ENCODE measurements at places on chromosomes 6 and 20.

- DNase-seq, result no peak
Measured at GRCh38 chr6:39752835-39753724, 27.9 kb upstream of the KIF6 start.

- DNase-seq, result no peak
Measured at GRCh38 chr6:119073307-119074051, 5.0 kb downstream of the FAM184A start.

DNA sequence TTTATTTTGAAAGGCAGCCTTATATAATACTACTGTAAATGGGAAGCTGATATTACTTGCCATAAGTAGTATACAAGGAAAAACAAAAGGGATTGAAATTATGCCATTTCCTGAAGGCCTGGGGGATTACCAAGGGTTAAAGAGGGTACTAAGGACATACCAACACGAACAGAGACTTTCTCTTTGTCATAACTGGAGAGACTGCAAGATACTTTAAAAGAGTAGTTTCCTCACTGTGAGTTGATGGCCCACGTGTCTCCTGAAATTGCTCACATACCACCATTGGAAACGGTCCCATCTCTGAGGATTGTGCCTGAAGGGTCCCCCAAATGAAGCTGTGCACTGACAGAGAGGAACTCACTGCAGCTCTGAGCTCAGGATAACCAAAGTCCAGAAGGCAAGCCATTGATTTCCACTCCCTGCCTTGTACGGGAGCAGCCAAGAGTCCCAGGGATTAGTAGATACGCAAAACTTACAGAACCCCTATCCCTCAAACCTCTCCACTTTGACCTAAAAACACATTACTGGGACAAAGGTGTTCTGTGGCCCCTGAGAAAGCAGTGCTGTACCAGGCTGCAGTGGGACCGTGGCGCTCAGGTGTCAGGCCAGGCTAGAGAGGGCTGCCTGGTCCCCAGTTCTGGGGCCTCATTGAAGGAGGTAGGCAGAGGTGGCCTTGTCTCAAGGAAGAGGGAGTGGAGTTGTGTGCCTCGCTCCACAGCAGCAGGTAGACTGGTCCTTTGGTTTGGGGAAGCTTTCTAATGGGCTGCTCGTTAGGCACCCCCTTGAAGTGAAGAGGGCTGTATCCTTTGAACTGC is 15.2 kb downstream of the PSMG4 start:
- DNase-seq, result no peak

- DNase-seq, result no peak
Measured at GRCh38 chr20:58208944-58209343, 19.5 kb downstream of the ANKRD60 start.

- no peak for DNase-seq
Measured at GRCh38 chr6:27505209-27506027, 32.5 kb upstream of the ZNF184 start.

DNA sequence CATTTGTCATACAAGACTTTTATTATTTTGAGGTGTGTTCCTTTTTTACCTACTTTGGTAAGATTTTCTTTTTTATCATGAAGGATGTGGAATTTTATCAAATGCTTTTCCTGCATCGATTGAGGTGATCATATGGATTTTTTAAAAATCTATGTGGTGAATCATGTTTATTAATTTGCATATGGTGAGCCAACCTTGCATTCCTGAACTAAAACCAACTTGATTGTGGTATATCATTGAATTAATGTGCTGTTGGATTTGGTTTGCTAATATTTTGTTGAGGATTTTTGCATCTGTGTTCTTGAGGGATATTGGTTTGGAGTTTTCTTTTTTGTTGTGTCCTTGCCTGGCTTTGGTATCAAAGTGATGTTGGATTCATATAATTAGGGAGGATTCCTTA is 848.1 kb upstream of the EYS start:
- no peak for DNase-seq

Measured in glutamatergic neuron (in vitro differentiated cells).